NCI-H2171 (cell line): ENCODE measurements at places on chromosomes 11 and 22.

GRCh38 chr11:34480314-34480713, 33.3 kb downstream of the ELF5 start:
- DNase-seq: peak; percentile 13

GRCh38 chr22:39715778-39716495, 145.4 kb downstream of the CACNA1I start:
- no peak for DNase-seq

DNA sequence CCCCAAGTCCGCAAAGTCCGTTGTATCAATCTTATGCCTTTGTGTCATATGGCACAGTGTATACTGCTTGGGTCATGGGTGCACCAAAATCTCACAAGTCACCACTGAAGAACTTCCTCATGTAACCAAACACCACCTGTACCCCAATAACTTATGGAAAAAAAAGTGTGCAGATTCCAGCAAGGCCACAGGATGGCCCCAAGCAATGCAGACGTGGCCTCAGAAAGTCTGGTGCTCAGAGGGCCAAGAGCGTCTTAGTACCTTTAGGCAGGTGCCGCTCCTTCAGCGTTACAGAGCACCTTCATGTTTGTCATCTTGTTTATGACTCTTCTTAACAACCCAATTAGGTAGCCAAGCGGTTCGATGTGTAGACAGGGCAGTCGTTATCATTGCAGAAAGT, 65.3 kb downstream of the PRDM11 start:
- no peak for DNase-seq

DNA sequence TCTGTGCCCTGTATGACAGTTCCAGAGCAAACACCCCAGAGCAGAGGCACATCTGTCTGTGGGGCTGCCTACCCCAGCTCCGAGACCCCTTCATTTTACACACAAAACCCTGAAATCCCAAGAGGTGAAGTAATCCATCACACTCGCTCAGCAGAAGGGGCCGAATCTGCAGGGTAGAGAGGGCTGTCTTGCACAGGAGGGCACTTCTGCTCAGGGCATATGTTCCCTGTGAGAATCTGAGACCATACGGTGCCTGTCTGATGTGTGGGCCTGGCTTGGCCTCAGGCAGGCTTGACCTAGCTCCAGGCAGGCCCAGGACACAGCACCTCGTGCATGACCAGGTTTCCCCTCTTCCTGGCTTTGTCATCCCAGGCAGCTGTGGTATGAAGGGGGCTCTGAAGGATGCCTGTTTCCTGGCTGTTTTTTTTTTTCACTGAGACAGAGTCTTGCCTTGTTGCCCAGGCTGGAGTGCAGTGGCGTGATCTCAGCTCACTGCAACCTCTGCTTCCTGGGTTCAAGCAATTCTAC, 37.2 kb downstream of the GRIK4 start:
- no peak for DNase-seq

DNA sequence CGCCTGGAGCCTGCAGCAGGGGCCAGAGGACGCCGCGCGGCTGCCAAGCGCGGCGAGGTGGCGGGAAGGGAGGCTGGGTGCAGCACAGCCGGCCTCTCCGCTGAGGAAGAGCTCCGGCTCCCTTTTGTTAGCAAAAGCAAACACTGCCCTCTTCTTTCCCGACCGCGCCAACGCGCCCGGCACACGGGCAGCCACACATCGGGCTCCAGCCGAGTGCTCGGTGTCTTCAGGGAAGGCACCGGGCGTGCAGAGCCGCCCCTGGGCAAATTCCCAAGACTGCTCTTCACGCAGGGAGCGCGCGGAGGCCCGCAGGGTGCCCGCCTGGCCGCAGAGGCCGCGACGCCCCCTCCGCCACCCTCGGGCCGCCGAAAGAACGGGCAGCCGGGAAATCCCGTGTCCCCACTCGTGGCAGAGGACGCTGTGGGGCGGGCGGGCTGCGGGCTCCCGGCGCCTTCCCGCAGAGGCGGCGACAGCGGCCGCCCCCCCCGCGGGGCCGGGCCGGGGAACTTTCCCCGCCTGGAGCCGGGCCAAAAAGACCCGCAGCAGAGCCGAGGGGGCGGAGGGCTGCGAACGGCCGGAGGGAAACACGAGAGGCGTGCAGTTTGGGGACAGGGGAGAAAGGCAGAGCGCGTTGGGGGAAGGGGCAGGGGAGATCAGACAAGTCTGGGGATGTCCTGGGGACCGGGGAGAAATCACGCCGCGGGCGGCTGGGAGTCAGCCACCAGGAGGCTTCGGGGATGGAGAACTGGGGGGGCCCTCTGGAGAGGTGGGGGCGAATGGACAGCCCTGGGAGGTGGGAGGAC, 931 bp downstream of the CADM1 start:
- DNase-seq: peak; percentile 36

DNA sequence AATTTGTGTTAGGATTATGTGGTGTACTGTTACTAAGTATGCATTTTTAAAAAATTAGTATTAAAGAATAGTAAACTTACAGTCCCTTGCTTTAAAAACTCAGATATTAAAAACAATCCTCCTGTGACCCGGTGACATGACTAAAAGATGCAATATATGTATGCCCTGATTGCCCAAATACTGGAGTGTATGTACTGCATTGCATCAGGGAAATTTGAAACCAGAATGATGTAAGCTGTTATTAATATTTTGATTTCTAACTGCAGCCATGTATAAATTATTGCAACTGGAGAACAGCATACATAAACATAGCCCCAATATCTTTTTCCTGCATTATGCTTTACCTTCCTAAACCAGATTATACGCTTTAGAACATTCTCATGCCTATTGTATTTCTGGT, 3.7 kb upstream of the HSPA8 start:
- no peak for DNase-seq

- no peak for DNase-seq
Observed at GRCh38 chr11:87465716-87466115, 428.0 kb downstream of the TMEM135 start.

- no peak for DNase-seq
Observed at GRCh38 chr11:69925366-69926196, 106.4 kb upstream of the FGF3 start.

GRCh38 chr11:61507962-61508861, at the start of gene LRRC10B:
TSS of gene LRRC10B (plus strand) at chr11:61508749. CDS start at chr11:61508999, 250 bp downstream.
- peak; percentile 88 for DNase-seq

DNA sequence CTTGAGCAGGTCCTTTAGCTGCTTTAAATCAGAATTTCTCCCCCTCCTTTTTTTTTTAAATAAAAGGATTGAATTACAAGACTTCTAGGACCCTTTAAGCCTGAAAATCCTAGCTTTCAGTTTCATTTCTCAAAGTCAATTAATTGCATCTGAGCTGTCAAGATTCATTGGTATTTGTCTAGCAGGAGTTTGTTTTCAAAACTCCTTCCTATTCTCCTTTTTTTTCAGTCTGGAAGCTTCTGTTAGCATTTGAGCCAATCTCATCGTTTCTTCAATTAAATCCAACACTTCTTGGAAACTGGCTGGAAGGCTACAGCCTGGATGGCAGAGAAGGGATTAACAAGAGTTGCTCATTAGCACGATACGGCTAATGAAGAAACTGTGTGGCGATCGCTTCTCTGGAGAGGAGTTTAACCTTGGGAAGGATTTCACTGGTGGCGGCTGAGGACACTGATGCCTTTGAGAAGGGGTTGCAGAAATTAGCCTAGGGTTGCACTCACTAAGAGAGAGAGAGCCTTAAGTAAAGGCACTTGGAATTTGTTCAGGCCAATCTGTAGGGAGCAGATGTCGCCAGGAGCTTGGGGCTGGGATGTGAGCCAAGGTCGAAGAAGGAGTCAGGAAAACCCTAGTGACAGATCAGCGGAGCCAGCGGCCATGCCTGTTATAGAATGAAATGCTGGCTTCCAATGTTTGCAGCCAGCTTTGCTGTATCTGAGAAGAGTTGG, 43.8 kb upstream of the API5 start:
- peak; percentile 34 for DNase-seq

DNA sequence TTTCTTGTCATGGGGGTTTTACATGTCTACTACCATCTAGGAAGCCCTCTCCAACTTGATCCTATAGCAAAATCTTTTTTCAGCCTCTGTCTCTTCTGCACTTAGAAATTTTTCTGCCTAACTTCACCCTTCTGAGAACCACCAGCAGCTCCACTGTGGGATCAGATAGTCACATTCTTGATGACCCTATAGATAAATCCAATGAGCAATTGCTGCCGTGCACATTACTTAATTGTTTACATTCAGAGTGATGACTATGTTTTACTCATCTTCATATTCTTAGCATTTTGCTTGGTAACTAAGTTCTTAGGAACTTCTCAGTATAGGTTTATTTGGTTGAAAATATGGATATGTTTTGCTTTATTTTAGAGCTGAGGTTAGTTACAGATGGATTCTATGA, 12.4 kb upstream of the ETS1 start:
- no peak for DNase-seq

DNA sequence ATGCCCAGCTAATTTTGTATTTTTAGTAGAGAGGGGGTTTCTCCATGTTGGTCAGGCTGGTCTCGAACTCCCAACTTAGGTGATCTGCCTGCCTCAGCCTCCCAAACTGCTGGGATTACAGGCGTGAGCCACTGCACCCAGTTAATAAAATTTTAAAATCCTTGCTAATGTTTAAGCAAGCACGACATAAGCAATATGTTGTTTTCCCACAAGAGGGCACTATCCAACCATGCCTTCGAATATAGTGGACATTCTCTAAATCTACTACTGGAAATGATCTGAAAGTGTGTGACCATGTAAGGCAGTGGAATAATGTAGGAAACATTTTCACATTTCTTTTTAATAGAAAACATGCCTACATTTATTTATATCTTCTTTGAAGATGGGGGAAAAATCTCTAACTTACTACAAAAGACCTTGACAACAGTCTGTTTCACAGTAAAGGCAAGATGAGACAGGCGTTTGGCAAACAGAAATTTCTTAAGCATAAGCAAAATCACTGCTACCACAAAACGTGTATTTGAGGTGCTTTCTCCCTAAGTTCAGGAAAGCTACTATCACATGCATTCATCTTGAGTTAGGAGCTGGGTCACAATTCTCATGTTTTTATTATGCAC, 38.2 kb downstream of the PITPNB start:
- DNase-seq: peak; percentile 18

DNA sequence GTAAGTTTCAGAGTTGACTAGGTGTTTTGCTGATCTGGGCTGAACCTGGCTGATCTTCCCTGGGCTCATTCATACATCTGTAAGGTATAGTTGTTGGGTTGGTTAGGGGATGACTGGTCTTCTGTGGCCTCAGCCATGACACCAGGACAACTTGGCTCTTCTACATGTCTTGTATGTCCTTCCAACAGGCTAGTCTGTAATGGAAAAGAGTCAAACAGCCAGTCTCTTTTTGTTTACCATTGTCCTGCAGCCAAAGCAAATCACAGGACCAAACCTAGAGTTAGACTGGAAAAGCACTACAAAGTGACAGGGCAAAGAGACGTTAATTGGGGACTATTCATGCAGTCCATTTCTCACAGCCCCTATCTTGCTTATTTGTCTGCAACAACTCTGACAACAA, 17.8 kb downstream of the SERPING1 start:
- DNase-seq: no peak

- DNase-seq: no peak
Observed at GRCh38 chr22:38089474-38089851, 5.5 kb upstream of the SLC16A8 start.

- DNase-seq: no peak
Observed at GRCh38 chr11:57940044-57940756, 83.5 kb upstream of the OR9Q1 start.

GRCh38 chr22:40685406-40685805, 6.1 kb downstream of the MCHR1 start:
- DNase-seq: no peak

- no peak for DNase-seq
Observed at GRCh38 chr11:99638073-99638553, 617.4 kb downstream of the CNTN5 start.

DNA sequence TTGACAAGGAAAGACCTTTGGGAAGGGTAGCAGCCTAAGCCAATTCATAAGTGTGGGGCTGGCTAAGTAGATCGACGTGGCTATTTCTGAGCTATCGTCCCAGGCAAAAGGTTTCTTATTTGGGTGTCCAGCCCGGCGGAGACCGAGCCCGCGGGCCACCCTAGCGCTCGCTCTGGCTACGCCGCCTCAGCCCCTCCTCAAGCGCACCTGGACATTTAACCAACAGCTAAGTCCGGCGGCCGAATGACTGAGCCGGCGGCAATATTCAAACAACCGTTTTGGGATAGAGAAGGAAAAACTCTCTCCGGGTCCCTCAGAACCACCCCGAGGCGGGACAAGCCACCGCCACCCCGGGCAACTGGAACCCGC, 457 bp downstream of the RNF141 start:
- no peak for DNase-seq

DNA sequence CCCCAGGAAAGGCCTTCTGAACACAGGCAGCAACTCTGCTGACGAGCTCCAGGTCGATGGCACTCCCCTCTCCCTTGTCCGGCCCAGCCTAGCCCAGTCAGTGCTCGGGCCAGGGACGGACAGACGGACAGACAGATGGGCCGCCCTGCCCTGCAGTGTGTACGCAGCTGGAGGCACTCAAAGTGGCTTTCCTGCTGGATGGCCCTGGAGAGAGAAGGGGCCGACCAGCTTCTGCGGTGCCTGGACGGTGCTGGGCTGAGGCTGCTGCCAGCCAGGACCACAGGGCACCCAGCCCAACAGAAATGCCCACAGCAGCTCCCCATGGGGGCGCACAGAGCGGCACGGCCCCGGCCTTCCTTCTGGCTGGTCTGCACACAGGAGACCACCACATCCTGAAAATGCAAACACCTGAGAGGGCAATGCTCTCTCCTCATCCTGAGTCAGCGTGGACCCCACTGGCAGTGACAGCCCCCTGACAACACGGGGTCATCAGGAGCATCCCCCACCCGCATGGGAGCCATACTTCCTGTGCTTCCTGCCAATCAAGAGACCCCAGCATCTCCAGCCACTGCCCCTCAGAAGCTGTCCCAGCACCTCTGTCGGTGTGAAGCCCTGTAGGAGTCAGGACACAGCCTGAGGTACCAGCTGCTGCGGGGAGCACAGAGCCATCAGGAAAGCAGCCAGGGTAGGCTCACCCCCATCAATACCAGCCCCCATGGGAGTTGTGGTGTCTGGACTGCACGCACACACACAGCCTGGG, 692 bp upstream of the MOB2 start:
- DNase-seq: no peak

DNA sequence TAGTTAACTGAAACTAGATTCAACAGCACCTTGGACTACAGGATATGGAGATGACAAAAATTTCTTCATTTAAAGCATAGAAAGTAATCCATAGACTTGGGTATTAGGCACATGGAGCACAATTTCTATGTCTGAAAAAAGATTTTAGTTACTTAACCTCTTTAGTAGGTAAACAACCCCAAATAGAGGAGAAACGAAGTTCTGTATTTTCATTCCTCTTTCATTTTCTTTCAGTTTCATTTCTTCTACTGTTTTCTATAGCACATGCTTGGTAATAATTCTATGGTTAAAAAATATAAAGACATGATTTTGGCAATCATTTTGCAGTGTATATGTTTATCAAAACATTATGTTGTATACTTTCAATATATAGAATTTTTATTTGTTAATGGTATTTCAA, 99.5 kb downstream of the CASP12 start:
- DNase-seq: no peak

DNA sequence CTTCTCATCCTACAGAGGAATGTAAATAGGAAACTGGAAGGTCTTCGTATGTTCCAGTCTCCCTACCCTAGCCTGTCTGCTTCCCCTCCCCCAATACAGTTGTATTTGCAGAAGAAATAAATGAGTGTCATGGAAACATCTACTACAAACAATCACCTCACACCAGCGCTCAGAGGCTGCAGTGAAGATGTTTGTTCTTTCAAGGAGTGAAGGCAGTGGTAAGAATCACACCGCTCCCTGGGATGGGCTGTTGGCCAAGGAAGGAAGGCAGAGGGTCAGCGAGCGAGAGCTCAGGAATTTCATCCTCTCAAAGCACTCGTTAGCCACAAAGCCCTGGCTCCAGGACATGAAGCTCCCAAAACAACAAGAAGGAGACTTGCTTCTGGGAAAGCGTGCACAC, 1.1 kb upstream of the IGSF9B start:
- DNase-seq: no peak

- DNase-seq: no peak
Observed at GRCh38 chr11:70173018-70173417, 30.1 kb upstream of the FADD start.
